ENCODE measurements at places on chromosomes 4 and X.
A peak's percentile ranks its signal among the peaks of the same experiment; 100 is the strongest.

DNA sequence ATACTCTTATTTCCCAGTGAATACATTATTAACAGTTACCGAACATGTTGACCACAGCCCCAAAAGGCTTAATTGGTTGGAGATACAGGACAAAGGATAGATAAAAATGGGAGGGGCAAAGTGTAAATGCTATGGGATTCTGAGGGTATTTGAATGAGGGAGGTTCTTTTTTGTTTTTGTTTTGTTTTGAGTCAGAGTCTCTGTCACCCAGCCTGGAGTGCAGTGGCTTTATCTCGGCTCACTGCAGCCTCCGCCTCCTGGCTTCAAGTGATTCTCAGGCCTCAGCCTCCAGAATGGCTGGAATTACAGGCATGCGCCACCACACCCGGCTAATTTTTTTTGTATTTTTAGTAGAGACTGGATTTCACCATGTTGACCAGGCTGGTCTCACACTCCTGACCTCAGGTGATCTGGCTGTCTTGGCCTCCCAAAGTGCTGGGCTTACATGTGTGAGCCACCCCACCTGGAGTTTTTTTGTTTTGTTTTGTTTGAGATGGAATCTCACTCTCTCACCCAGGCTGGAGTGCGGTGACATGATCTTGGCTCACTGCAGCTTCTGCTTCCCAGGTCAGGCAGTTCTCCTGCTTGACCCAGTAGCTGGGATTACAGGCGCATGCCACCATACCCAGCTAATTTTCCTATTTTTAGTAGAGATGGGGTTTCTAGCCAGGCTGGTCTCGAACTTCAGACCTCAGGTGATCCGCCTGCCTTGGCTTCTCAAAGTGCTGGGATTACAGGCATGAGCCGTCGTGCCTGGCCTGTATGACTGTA, 9.0 kb downstream of the UBE2K start:
- no peak for DNase-seq

GRCh38 chrX:130700629-130701028, 202.4 kb downstream of the ENOX2 start:
- DNase-seq, result no peak

- DNase-seq, result no peak
Observed at GRCh38 chr4:152660526-152660925, 19.3 kb downstream of the TMEM154 start.

- DNase-seq, result peak; percentile 73
Observed at GRCh38 chr4:38782452-38783108, at the start of gene TLR10. Gene TLR10 (minus strand): TSS chr4:38782990. CDS start chr4:38775590, 7,400 bp downstream.

DNA sequence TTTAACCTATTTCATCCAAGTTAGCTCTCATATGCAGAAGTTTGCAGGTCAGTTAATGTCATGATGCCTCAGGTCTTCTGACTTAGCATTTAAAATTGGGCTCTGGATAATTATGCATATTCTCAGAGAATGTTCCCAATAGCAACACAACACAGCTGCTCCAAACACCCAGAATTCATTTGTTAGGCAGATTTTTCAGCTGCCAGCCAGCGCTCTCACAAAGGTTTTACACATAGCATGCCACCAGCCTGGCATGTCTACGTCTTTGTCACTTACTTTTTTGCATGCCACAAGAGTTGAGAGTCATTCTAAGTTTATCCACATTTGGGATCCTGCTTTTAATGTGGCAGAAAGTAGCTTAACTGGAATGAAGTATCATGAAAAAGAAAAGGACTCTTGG, 84.8 kb downstream of the LIMCH1 start:
- DNase-seq, result peak; percentile 74

DNA sequence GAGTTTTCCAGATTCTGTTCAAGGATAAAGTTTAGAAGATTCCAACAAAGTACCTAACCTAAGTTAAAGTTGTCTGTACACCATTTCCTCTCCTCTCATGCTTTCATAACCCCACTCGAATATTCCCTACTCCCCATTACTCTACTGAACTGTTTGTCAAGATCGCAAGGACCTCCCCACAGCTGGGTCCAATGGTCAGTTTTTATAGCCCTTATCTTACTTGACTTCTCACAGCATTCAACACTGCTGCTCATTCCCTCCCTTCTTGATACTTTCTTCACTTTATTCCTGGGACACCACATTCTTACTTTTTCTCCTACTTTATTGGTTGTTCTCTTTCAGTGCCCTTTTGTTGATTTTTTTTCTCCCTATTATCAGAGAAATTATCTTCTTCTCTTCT, 30.9 kb downstream of the QDPR start:
- no peak for DNase-seq

DNA sequence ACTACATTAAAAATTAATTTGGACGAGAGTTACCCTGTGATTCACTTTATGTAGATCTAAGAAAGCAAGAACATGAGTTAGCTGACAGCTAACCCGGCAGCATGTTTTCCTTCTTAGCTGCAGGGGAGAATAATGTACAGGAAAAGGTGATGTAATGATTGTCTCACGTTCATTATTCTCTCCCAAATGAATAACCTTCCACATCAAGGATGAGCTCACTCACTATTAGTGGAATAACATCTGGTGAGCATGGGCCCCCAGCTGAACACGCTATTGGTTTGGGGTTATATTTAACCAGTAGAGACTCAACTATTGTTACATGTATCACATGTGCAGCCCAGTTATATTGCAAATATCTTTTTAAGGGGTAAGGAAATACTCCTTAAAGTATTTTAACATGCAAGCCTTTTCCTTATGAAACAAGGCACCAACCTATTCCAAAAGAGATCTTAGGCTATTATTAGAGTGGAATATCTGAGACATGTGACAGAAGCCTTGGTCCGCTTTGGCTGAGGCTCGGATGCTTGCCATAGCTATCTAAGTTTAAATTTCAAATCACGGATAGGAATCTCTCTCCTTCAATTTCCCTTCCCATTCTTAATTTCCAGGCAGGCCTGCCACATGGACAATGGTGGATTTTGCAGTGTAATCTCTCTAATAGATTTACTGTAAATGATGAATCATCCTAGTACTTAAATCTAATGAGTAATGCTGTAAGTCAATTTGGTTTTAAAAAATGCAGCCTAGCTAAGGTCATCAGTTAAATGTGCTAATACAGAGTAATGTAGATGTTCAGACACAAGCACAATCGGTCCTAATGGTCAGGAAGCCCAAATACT, 99.0 kb upstream of the OTUD4 start:
- DNase-seq, result peak; percentile 87

- no peak for DNase-seq
Observed at GRCh38 chrX:103517246-103517645, 2.0 kb downstream of the RAB40A start.

Data from tongue (tissue), 3 donors.